ENCODE measurements at places on chromosomes 3 and 15. TPM values are rescaled to one million over a fixed set of nuclear protein-coding genes. Genes with fewer than 3 reads are reported as not detected.

GRCh38 chr3:105853801-105854432 lies 14.9 kb downstream of the CBLB start:
- DNase-seq: peak; percentile 32

DNA sequence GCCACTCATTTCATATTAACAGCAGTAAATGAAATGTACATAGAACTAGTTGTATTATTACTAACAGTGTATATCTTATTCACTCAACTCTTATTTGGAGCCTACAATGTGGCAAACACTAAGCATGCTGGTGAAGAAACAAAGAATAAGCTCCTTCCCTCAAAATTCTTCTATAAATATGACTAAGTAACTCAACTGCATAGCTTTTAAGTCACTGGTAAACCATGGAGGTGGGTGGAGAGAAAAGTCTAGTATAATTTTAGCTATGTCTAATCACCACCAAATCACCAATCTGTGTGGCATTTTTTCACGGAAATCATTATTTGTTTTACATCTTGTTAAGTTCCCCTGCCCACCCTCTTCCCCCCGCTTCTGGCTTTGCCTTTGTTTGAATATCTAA lies 17.5 kb downstream of the COPS2 start:
- no peak for DNase-seq

DNA sequence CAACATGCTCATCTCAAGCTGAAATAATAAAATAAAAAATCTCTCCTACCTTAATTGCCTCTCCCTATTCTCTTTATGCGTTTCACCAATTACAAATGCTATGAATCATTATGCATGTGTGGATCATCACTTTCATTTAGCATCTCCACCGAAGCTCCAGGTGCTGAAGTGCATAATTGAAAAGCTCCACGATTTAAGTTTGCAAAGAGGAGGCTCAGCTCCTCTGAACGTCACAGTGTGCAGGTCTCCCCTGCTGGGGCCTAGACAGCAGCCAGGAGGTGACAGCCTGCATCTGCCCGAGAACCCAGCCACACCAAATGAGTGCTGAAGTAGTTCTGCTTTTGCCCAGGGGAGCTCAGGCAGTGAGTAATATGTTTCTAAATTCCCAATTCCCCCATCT lies 60.5 kb upstream of the GLCE start:
- no peak for DNase-seq

- DNase-seq: no peak
Measured at GRCh38 chr3:123038751-123039150, 11.2 kb upstream of the SEMA5B start.

AADACL2 gene
- polyA plus RNA-seq: not detected
